ENCODE measurements at places on chromosomes 16 and 17.

DNA sequence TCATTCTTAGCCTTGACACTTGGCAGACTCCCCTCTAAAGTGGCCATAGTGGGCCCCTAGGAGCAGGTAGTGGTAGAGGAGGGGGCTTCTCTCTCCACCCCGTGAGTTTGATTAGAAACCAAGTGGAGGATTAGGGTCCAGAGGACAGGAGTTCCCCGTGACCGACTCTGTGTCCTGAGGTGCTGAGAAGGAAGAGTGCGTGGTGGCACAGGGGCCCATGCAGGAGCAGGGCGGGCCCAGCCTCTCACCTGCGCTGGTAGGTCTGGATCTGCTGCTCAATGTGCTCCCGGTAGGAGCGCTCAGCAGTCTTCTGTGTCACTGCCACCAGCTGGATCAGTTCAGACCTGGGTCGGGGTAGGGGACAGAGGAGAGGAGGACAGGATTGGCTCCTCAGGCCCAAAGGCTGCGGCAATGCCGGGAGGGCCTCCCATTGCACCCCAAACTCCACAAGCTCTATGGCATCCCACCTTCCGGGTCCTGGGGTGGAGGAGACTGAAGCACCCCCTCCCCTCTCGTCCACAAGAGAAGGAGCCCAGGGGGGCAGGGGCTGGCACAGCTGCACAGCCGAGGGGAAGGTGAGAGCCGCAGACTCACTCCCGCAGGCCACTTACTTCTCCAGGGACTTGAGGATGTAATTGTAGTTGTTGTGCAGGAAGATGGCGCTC lies 6.2 kb downstream of the ZACN start:
- H3K4me3 ChIP-seq, result no peak overlapping the region
- peaks cover under 1% of the 10 kb centered on the region for H3K4me1 ChIP-seq
- no peaks in the 10 kb centered on the region for H3K27me3 ChIP-seq
- peaks cover 11% of the 10 kb centered on the region for H3K36me3 ChIP-seq
- no peak overlapping the region for H3K27ac ChIP-seq

DNA sequence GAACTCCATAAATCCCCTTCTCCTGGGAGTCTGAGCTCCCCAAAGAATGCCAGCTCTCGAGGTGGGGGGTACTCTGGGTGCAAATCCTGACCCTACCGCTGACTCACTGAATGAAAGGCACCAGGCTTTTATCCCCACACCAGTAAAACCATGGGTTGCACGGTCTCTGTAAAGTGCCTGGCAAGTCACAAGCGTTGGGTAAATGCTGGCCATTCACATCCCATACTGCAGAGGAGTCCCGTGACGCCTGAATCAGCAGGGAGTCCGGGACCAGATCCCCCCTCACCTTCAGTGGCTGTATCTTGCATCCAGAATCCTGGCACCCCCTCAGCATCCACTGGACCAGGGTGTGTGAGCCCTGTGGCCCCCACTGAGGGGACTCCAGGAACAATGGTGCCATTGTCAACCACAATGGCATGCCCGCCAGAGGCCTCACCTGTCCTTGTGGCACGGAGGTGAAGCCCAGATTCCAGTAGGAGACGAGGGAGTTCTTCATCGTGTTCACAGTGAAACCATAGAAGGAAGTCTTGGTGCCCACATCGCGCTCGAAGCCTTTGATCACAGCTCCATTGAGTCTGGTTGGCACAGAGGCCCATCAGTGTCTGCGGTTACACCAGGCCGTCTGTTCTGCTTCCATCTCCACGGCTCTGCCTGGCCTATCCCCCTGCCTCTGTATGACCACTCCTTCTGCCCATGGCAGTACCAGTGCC lies 13.3 kb downstream of the ST6GALNAC2 start:
- no peak for DNase-seq
- H3K36me3 ChIP-seq, result no peaks in the 10 kb centered on the region
- H3K27me3 ChIP-seq, result no peaks in the 10 kb centered on the region
- no peak overlapping the region for H3K27ac ChIP-seq
- no peak overlapping the region for H3K4me3 ChIP-seq
- peaks cover 14% of the 10 kb centered on the region for H3K4me1 ChIP-seq

DNA sequence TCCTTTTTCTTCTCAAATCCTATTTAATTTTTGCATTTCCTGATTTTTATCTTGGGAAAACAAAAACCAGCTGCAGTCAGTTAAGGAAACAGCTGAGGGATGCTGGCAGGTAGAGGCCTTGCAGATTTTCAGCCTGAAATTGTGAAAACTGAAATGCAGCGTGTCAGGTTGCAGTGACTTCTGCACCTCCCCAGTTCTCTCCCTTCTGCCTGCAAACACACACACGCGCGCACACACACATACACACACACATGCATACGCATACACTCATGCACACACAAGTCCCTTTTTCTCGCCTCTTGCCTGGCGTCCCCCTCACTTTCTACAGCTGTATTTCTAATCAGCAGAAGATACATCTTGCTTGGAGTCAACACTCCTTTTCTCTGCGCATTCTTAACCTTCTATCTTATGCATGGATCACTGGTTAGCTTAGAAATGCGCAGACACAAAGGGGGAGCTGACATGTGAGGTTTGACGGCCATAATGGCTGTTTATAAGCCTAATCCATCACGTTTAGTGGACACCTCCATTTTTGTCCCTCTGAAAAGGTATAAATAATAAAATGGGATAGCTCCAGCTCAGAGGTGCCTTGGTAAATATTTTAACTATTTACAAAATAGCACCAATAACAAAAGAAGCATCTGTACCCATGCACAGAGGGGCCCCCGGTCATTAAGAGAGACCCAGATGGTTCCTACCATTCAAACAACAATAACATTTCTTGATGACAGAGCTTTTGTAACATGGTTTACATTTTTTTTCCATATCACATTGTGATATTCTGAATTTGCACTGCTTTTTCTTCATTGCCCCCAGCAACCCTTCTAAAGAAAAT lies 392.1 kb upstream of the SALL1 start:
- DNase-seq, result no peak
- no peaks in the 10 kb centered on the region for H3K36me3 ChIP-seq
- no peak overlapping the region for H3K27ac ChIP-seq
- no peak overlapping the region for H3K4me3 ChIP-seq

- DNase-seq, result no peak
- no peak overlapping the region for H3K4me3 ChIP-seq
- H3K27ac ChIP-seq, result no peak overlapping the region
Measured at GRCh38 chr17:50834429-50835300, 721 bp upstream of the WFIKKN2 start.

GRCh38 chr17:75909051-75909811 lies 4.5 kb upstream of the MRPL38 start:
- no peak overlapping the region for H3K4me3 ChIP-seq
- no peaks in the 10 kb centered on the region for H3K36me3 ChIP-seq
- DNase-seq, result no peak
- H3K27ac ChIP-seq, result no peak overlapping the region
- peaks cover 7% of the 10 kb centered on the region for H3K4me1 ChIP-seq

- H3K36me3 ChIP-seq, result peaks cover 3% of the 10 kb centered on the region
- no peak for DNase-seq
- no peak overlapping the region for H3K27ac ChIP-seq
- no peaks in the 10 kb centered on the region for H3K27me3 ChIP-seq
Measured at GRCh38 chr16:35754391-35755369, 2295.3 kb downstream of the TP53TG3F start.

GRCh38 chr16:78155791-78156345 lies 56.4 kb downstream of the WWOX start:
- no peak for DNase-seq
- no peaks in the 10 kb centered on the region for H3K4me1 ChIP-seq
- H3K27ac ChIP-seq, result no peak overlapping the region

- H3K27me3 ChIP-seq, result no peaks in the 10 kb centered on the region
- peaks cover 28% of the 10 kb centered on the region for H3K4me1 ChIP-seq
- H3K36me3 ChIP-seq, result peaks cover 9% of the 10 kb centered on the region
Measured at GRCh38 chr17:75109046-75109406, 743 bp upstream of the ARMC7 start.

- no peaks in the 10 kb centered on the region for H3K27me3 ChIP-seq
- H3K27ac ChIP-seq, result no peak overlapping the region
- H3K4me3 ChIP-seq, result no peak overlapping the region
- H3K4me1 ChIP-seq, result no peaks in the 10 kb centered on the region
- no peaks in the 10 kb centered on the region for H3K36me3 ChIP-seq
Measured at GRCh38 chr16:64745258-64745930, 376.5 kb downstream of the CDH11 start.

DNA sequence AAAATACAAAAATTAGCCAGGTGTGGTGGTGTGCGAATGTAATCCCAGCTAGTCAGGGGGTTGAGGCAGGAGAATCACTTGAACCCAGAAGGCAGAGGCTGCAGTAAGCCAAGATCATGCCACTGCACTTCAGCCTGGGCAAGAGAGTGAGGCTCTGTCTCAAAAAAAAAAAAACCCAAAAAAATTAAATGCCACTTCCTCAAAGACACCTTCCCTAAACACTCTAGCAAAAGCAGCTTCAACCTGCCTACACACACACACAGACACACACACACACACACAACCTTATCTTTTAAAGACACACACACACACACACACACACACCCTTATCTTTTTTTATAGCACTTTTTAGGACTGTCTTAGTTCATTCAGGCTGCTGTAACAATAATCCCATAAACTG lies 201.7 kb upstream of the PSMD7 start:
- H3K27ac ChIP-seq, result no peak overlapping the region
- DNase-seq, result no peak
- no peaks in the 10 kb centered on the region for H3K27me3 ChIP-seq

- no peak overlapping the region for H3K4me3 ChIP-seq
- no peak overlapping the region for H3K27ac ChIP-seq
- H3K27me3 ChIP-seq, result peaks cover 6% of the 10 kb centered on the region
- DNase-seq, result no peak
Measured at GRCh38 chr16:65779201-65779600, 587.3 kb upstream of the CDH5 start.

GRCh38 chr17:78897664-78898047 lies 5.3 kb downstream of the CEP295NL start:
- H3K4me1 ChIP-seq, result peaks cover 11% of the 10 kb centered on the region
- H3K36me3 ChIP-seq, result no peaks in the 10 kb centered on the region
- DNase-seq, result no peak
- H3K27me3 ChIP-seq, result no peaks in the 10 kb centered on the region
- no peak overlapping the region for H3K4me3 ChIP-seq

GRCh38 chr16:12416136-12416787 lies 387.4 kb downstream of the CPPED1 start:
- H3K4me1 ChIP-seq, result peaks cover 19% of the 10 kb centered on the region
- H3K27ac ChIP-seq, result no peak overlapping the region
- no peak overlapping the region for H3K4me3 ChIP-seq
- H3K36me3 ChIP-seq, result peaks cover 22% of the 10 kb centered on the region
- no peak for DNase-seq

GRCh38 chr17:79625706-79626105 lies 14.9 kb upstream of the RBFOX3 start:
- H3K4me1 ChIP-seq, result no peaks in the 10 kb centered on the region
- no peaks in the 10 kb centered on the region for H3K36me3 ChIP-seq
- no peak overlapping the region for H3K27ac ChIP-seq
- no peak for DNase-seq
- no peak overlapping the region for H3K4me3 ChIP-seq

DNA sequence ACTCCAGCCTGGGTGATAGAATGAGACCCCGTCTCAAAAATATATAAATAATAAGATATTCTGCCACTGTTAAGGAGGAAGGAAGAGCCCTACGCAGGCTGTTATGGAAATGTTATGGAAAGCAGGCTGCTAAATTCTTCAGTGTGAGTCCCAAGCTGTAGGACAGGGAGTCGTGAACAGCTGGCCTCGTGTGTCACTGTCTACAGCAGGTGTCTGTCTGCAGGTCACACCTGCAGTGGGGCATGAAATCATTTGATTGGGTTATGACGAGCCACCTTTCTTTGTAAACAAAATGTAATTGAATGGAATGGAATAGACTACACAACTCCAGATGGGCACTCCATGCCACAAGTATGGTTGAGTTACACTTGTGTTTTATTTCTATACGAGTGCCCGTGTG lies 15.6 kb upstream of the LITAF start:
- H3K27ac ChIP-seq, result no peak overlapping the region
- no peak overlapping the region for H3K4me3 ChIP-seq
- DNase-seq, result no peak
- no peaks in the 10 kb centered on the region for H3K36me3 ChIP-seq
- H3K27me3 ChIP-seq, result no peaks in the 10 kb centered on the region

GRCh38 chr16:47504599-47504998 lies 43.5 kb downstream of the PHKB start:
- peaks cover 3% of the 10 kb centered on the region for H3K4me1 ChIP-seq
- no peak overlapping the region for H3K4me3 ChIP-seq
- H3K27me3 ChIP-seq, result no peaks in the 10 kb centered on the region
- H3K36me3 ChIP-seq, result peaks cover 75% of the 10 kb centered on the region

- peak overlapping the region; percentile 82 for H3K27ac ChIP-seq
- peaks cover 96% of the 10 kb centered on the region for H3K36me3 ChIP-seq
- no peak overlapping the region for H3K4me3 ChIP-seq
- H3K4me1 ChIP-seq, result peaks cover 28% of the 10 kb centered on the region
- H3K27me3 ChIP-seq, result no peaks in the 10 kb centered on the region
Measured at GRCh38 chr17:40130352-40131042, 8.7 kb downstream of the MSL1 start.

GRCh38 chr17:36036235-36036634 lies 18.5 kb upstream of the CCL23 start:
- DNase-seq, result no peak
- peaks cover 7% of the 10 kb centered on the region for H3K27me3 ChIP-seq
- H3K4me3 ChIP-seq, result no peak overlapping the region
- no peaks in the 10 kb centered on the region for H3K36me3 ChIP-seq
- no peak overlapping the region for H3K27ac ChIP-seq

DNA sequence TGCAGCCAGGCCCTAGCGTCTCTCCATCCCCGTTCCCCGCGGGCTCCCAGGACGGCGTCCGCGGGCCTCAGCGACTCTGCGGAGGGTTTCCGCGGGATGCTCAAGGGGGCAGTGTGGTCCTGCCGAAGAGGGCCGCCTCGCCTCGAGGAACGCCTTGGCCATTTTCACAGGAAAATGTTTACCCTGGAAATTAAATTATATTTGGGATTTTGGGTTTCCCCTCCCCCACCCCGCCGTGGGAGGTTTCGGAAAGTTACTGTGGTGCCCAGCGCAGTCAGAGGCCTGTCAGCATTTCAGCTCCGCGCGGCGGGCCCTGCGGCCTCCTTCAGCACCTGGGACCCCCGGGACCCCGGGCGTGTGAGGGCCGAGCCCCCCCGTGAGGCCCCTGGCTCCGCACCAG lies 94.5 kb downstream of the PCTP start:
- peak; percentile 1 for DNase-seq
- H3K4me1 ChIP-seq, result peaks cover 3% of the 10 kb centered on the region
- no peaks in the 10 kb centered on the region for H3K36me3 ChIP-seq

- peaks cover 25% of the 10 kb centered on the region for H3K4me1 ChIP-seq
- no peak overlapping the region for H3K4me3 ChIP-seq
- peaks cover 8% of the 10 kb centered on the region for H3K36me3 ChIP-seq
- H3K27me3 ChIP-seq, result no peaks in the 10 kb centered on the region
Measured at GRCh38 chr16:84182104-84182503, 4.8 kb downstream of the TAF1C start.
